ENCODE measurements at places on chromosomes 12 and 14.

- no peak for DNase-seq
Observed at GRCh38 chr12:58424735-58425392, 483.5 kb downstream of the ATP23 start.

- no peak for DNase-seq
Observed at GRCh38 chr14:94540031-94540794, 21.0 kb upstream of the SERPINA4 start.

- DNase-seq: no peak
Observed at GRCh38 chr14:77613201-77613600, 3.2 kb downstream of the SPTLC2 start.

- no peak for DNase-seq
Observed at GRCh38 chr14:89674936-89675335, 257.9 kb upstream of the FOXN3 start.

- peak; percentile 2 for DNase-seq
Observed at GRCh38 chr12:109346920-109347319, 780 bp upstream of the MYO1H start.

DNA sequence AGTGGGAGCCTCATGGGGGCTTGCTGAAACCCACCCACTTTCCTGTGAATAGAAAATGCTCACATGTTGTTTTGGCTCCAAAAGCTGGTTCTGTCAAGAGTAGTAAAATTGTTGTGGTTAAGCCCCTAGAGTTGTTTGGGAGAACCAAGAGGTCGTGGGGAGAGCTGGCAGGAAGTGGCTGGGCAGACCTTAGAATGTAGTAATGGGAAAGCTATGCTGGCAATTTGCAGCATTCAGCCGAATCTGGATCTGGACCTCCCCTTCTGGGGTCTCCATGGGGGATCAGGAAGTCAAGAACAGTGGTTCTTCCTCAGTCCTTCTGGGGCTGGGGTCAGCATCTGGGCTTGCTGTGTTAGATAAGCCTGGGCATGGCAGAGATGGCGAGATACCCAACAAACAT, 150.6 kb upstream of the TBX3 start:
- no peak for DNase-seq

GRCh38 chr12:104458694-104459367, 2.1 kb downstream of the CHST11 start:
- DNase-seq: no peak

- DNase-seq: no peak
Observed at GRCh38 chr12:15592934-15593333, 196.3 kb downstream of the EPS8 start.

- no peak for DNase-seq
Observed at GRCh38 chr12:15130541-15130940, 90.7 kb downstream of the RERG start.

All from stimulated activated CD4-positive, alpha-beta T cell treated with anti-CD3 and anti-CD28 coated beads, TNF-alpha, amount 100 ng/mL, for 24 hours (primary cell).